ENCODE measurements at places on chromosomes 6 and 20.

GRCh38 chr6:112574190-112574589 is 227.1 kb downstream of the RFPL4B start:
- no peak for DNase-seq

DNA sequence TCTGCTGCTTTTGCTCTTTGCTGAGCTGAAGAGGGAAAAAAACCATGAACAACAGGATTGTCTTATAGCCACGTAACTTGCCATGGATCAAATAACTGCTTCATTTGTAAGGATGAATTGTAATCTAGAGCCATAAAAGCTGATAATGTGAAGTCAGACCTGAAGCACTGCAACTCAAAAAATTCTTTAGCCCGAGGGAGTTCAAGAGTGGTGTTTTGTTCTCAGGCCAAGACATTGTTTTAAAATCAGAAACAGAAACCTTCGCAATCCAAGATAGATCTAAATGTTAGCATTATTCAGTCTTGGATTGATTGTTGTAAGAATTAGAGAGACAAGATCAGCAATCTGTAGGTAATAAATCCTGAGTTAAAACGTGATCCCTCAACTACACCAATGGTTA is at the start of gene TRAPPC3L:
TRAPPC3L (minus strand) TSS at position 34 of the 400 bp plus-strand sequence. CDS start 170 bp downstream, outside the sequence.
- no peak for DNase-seq

- no peak for DNase-seq
Measured at GRCh38 chr6:18664401-18664800, 277.3 kb downstream of the RNF144B start.

DNA sequence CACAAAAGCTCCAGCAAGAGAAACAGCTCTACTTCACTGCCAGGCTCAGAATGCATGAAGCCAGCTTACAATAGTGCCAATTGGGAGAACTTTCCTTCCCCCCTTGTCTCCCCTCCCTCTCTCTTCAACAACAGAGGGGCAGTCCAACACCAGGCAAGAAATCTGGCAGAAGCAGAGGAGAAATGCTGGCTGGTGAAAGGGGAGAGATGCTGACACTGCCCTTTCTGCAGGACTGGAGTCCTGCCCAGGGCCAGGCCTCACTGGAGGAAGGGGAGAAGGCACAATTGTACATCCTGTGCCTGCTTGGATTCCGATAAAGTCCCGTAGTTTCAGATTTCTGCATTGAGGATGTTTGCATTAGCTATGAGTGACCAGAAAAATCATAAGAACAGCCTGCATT is 148.6 kb downstream of the LRRC1 start:
- peak; percentile 82 for DNase-seq

- DNase-seq = no peak
Measured at GRCh38 chr6:87182321-87182720, 27.0 kb downstream of the ZNF292 start.

- no peak for DNase-seq
Measured at GRCh38 chr6:168808232-168808631, 367.2 kb downstream of the SMOC2 start.

- no peak for DNase-seq
Measured at GRCh38 chr20:33460711-33461110, 17.1 kb upstream of the SNTA1 start.

- DNase-seq = no peak
Measured at GRCh38 chr6:152236370-152237097, 400.6 kb downstream of the SYNE1 start.

DNA sequence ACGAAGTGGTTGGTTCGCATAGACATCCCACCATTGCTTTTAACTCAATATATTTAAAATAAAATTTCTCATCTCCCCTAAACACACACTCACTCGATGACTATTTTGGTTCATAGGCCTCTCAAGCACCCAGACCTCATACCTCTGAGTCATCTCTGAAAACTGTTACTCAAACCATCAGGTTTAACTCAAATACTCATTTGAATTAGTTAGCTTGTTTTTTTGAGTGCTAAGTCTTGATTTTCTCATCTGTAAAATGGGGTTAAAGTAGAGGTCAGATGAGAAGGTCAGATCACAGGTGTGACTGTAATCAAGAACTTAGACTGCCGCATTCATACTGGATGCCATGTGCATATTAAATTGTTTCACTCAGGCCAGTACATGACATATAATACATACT is 243.9 kb upstream of the TENT5A start:
- DNase-seq = peak; percentile 94

GRCh38 chr6:80942911-80943310 is 809.6 kb downstream of the TENT5A start:
- DNase-seq = no peak

DNA sequence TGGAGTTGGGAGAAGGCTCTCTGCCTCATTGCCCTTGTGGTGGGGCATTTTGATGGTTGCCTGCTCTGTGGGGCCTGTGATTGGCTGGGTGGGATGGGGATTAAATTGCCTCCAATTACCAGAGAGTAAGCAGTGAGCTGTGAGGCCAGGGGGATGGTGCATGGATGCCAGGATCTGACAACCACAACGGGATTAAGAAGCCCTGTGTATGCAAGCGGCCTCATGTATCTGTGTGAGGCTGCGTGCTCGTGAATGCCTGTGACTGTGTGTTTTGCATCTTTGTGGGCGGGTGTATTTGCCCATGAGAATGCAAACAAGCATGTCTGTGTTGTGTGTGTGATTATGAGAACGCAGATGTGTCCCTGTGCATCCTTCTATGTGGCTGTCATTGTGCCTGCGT is 46.1 kb downstream of the CD40 start:
- no peak for DNase-seq

- no peak for DNase-seq
Measured at GRCh38 chr6:134689177-134689576, 260.7 kb downstream of the ALDH8A1 start.

DNA sequence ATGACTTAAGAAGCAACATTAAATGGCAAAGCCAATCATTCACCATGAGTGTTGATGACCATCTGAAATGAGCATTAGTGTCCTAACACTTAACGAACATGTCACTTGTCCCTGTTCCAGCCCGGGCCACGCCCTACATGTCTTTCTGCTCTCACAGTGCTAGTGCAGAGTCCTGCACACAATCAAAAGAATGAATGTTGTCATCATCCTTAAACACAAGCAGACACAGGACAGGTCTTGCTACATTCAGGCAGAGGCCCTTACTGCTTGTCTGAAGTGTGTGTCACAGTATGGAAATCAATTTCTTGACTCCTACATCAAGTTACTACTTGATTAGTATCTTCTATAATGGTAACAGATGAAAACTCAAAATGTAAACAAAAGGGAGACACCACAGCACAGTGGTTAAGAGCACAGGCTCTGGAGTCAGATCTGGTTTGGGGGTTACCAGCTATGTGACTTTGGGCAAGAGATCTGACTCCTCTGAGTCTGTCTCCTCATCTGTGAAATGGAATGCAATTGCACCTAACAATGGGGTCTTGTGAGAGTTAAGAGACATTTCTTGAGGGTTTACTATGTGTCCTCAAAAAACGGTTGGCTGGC is 17.4 kb downstream of the UBE2V1 start:
- DNase-seq = no peak

DNA sequence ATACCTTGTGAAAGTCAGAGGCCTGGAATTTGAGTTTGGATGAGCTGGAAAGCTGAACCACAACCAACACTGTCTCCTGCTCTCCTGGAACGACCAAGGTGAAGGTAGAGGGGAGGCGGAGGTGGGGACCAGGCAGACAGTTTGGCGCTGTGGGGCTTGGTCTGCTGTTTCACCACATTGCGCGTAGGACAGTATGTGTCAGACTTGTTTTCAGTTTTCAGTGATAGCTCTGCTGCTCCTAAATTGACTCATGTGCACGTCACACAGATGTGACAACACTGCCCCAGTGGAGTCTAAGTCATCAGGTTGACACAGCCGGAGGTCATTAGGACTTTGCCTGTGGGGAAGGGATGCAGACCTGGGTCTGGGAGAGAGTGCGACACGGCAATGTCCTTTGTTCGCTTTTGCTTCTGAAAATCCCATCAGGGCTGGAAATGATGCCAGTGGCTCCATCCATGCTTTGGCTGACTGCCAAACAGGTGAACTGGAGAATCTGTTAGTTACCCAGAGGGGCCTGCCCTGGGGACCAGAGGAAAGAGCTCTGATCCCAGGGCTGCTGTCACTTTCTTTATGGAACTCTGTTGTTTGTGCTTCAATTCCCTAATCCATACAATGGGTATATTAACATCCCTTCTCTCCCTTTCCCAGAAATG is 255.5 kb downstream of the CDC5L start:
- DNase-seq = peak; percentile 66

GRCh38 chr6:38320358-38320757 is 319.4 kb downstream of the BTBD9 start:
- DNase-seq = no peak

DNA sequence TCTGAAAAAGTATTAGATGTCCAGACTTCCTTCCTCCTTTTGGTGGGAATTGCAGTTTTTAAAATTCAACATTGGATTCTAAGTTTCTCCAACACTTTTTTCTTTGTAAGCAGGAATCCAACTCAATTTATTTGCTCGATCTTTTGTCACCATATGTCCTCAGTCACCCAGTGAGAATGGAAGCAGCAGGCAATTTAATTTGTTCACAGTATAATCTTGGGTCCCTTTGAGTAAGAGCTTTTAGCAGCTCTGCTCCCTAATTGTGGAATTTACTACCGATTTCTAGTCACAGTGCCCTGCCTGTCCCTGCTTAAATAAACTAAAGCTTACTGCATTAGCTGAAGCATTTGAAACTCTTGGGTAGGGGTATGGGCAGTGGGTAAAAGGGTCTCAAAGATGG is 98.6 kb downstream of the BTBD3 start:
- DNase-seq = no peak

- no peak for DNase-seq
Measured at GRCh38 chr6:87397656-87398055, 10.1 kb upstream of the CFAP206 start.

DNA sequence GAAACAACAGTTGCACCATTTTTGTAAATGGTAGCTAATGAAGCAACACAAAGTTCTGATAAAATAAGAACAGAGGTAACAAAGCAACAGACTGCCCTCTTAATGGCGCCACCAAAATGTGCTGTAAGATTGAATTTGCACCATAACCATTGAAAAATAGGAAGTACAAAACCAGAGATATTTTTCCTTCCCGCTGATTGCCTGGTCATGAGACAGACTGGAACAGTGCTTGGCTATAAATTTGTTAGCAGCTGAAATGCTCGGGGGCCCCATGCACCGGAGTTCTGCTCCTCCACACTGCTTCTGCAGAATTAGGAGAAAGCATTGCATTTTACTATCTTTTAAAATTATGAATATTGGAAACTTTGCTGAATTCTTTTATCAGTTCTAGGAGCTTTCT is 164.4 kb upstream of the QKI start:
- no peak for DNase-seq

DNA sequence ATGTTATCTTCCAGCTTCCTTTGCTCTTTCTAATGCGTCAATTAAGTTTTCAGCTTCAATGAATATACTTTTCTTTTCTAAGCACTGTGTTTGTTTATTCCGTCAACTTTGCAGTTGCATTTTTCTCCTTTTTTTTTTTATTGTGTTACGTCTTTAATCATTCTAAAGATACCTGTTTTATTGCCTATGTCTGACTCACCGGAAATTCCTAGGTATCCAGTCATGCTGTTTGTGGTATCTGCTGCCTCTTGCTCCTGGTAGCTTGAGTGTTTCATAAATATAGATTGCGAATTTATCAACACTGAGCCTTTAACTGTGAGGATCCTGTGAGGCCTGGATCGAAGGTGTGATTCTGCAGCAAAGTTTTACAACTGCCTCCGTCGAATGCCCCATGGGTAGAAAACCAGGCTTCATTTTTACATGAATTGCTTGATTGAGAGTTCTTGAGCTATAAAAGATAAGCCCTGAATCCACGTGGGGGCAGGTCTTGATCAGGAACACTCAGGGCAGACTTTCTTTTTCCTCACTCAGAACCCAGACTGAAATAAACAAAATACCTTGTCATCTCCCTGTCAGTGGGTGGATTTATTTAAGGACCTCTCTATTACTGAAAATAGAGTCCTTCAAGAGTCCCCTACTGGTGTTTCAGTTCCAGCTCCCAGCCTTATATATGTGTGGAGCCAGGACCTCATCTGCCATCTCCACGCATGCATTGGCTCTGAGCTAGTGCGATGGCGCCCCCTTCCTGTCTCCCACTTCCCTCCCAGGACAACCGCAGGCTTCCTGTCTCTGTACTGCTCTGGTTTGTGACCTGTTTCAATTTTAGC is 60.1 kb upstream of the LRRC1 start:
- DNase-seq = peak; percentile 93

GRCh38 chr6:87436435-87436834 is 28.7 kb downstream of the CFAP206 start:
- peak; percentile 61 for DNase-seq
